Smooth muscle cell of the umbilical artery (primary cell): ENCODE measurements at places on chromosomes 12 and 14. TPM values are rescaled to one million over a fixed set of nuclear protein-coding genes. Genes with fewer than 3 reads are reported as not detected.

Gene TAS2R43
- total RNA-seq, result 3.3 TPM in 1 of 2 replicates, not detected in the other

Gene HCAR1
- not detected in 2 replicates for total RNA-seq

Gene NFATC4
- total RNA-seq, result 29.7 and 36.8 TPM in 2 replicates

Gene NT5DC3
- total RNA-seq, result 3.9 and 13.8 TPM in 2 replicates

Gene CRIP2
- total RNA-seq, result 13.1 and 34.2 TPM in 2 replicates

Gene RIMBP2
- not detected in 2 replicates for total RNA-seq

Gene MYH6
- total RNA-seq, result not detected in 2 replicates

Gene CCDC38
- not detected in 2 replicates for total RNA-seq

Gene HPD
- not detected in 2 replicates for total RNA-seq

Gene MPHOSPH9
- total RNA-seq, result 38.3 and 46.3 TPM in 2 replicates

Gene SERPINA1
- total RNA-seq, result 0.30 and 0.32 TPM in 2 replicates

Gene KRT72
- total RNA-seq, result not detected in 2 replicates

Gene ANKLE2
- total RNA-seq, result 75.4 and 78.0 TPM in 2 replicates

Gene OR6C2
- total RNA-seq, result not detected in 2 replicates

Gene CCDC177
- total RNA-seq, result not detected in 2 replicates

Gene ANO2
- under 0.01 and 0.23 TPM in 2 replicates for total RNA-seq

Gene KNTC1
- 8.6 and 25.7 TPM in 2 replicates for total RNA-seq

Gene GPD1
- total RNA-seq, result not detected in 2 replicates

Gene BEGAIN
- under 0.01 and 0.88 TPM in 2 replicates for total RNA-seq

Gene KRT74
- not detected in 2 replicates for total RNA-seq

Gene DEGS2
- total RNA-seq, result not detected in 2 replicates

Gene RNASE3
- not detected in 2 replicates for total RNA-seq

Gene KRT83
- total RNA-seq, result not detected in 2 replicates

Gene MYO1H
- not detected in 2 replicates for total RNA-seq

Gene TNS2
- 6.9 and 7.4 TPM in 2 replicates for total RNA-seq
